ENCODE measurements at places on chromosomes 2 and 18.

DNA sequence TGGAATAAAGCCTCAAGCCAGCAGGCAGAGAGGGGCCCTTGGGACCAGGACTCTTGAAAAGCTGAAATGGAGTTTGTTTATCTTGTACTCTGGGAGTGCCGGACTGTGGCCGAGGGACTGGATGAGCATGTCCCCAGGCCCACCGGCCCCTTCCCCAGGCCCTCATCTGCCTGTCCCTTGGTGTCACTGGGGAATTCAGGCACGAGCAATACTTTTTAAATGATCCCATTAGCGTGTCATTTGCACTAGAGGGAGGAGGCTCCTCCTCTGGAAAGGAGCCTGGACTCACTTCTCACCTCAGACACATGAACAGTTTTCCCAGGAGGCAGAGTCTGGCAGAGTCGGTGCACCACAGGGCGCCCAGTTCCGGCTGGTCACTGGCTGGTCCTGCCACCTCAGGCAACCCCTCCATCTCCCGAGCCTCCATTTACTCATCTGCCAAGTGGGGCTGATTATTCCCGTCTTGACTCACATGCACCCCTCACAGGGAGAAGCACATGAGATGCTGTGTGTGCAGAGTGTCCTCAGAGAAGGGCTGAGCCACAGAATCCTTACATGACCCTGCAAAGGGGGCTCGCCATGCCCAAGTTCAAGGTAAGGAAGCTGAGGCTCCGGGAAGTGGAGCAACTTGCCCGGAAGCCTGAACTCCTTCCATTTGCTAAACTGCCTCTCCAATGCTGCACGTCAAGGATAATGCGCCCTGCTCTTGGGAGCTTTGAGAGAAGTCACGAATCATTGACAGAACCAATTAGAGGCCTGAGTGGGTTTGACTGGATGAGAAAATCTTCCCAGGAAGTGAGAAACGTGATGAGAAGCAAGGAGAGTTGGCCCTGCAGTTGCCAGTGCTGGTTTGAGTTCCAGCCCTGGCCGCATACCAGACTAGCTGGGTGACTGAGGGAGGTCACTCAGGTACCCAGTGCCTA, 26.7 kb downstream of the CIB4 start:
- no peak for DNase-seq

DNA sequence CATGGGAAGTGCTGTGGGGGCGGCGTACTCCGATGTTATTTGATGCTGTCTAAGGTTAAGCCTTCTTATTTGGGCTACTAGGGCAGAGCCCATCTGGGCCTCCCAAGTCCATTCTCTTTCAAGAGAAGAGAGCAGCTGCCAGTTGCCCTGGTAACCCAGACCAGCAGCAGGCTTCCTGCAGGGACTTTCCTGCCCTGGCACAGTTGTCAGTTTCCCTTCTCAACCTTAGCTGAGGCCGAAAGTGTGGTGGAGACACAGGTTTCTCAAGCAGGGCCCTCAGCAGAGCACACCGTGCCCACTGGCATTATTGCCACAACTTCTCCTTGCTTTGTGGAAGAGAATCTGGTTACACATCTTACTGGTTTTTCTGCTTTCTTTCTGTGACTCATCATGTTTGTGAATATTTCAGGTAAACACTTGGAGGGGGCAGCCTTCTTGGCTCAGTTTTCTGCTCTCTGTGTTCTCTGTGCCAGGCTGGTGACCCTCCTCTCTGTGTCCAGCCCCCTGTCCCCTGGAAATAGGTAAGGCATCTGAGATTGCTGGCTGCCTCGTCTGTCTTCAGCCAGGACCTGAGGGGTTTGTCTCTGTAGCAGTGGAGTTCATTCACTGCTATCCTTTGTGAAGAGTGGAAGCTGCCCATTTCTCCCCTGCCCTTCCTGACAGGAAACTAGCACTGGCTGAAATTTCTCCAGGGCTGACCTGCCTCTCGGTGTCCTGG, 111.0 kb downstream of the B3GNT2 start:
- DNase-seq: no peak

- peak; percentile 75 for DNase-seq
These were observed 36.8 kb downstream of the MOGAT1 start for GRCh38 chr2:222708274-222708710.

GRCh38 chr2:136331226-136331625, 213.3 kb upstream of the CXCR4 start:
- DNase-seq: no peak

- no peak for DNase-seq
These were observed 96.3 kb upstream of the CD302 start for GRCh38 chr2:159894145-159894838.

DNA sequence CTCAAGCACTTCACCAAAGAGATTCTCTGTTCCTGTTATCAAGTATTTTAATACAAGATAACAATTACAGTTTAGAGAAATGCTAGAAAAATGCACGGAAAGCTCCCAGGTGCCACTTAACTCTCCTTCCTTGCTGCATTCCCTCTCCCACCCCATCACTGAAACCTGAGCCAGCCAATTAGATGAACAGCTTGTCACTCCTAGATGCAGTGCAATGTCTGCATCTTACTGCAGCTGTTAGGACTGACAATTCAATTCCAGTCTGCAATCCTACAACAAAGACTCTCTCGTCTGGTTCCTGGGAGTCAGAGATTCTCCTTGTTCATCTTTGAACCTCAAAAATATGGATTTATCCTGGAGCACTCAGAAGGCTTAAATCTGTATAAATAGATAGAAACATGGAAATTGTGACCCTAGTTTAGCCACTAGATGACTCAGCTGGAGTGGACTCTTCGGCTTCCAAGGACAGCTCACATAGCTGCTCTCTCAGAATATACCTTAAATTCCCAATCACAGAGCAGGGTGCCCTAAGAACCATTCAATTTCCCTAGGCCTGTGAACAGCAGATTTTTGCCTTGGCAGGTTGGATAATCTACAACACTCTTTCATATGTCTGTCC, 311.1 kb downstream of the NRXN1 start:
- DNase-seq: no peak

- no peak for DNase-seq
These were observed 245.3 kb upstream of the ID2 start for GRCh38 chr2:8436585-8436984.

DNA sequence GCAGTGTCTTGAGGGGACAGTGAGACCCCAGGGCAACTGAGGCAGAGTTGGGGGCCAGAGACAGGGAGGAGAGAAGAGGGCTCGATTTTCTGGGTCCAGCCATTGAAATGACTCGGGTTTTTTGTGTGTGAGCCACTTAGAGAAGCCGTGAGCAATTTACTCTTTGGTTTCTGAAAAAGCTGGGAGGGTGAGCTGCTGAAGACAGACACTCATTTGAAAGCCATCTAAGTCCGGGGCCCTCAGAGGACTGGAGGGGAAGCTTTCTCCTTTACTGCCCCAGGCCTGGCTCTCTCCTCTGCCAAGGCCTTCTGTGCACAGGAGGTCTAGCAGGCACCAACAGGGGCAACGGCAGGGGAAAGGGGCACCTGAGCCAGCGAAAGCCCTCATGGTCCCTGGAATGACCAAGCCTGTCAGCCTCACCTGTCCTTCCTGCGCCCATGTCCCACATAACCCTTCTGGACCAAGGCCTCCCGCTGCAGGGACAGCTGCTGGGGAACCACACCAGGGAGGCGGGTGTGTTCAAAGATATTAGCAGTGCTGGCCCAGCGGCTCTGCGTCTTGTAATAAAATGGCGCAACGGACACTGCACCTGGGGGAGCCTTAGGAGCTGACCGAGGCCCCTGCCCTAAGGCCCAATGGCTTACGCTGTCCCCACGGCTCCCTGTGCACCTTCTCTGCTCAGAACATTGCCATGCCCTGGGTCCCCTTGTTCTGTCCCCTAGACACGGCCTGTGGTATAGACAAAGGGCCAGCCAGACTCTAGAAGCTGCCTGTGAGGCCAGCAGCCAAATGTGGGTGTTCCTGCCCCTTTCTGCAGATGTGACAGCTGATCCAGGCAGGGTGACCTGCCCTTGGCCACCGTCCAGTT, 45.8 kb downstream of the HS6ST1 start:
- DNase-seq: no peak

- no peak for DNase-seq
These were observed 16.0 kb downstream of the LRRTM1 start for GRCh38 chr2:80288576-80288975.

- DNase-seq: no peak
These were observed 2.3 kb upstream of the SERPINB11 start for GRCh38 chr18:63700501-63700900.

DNA sequence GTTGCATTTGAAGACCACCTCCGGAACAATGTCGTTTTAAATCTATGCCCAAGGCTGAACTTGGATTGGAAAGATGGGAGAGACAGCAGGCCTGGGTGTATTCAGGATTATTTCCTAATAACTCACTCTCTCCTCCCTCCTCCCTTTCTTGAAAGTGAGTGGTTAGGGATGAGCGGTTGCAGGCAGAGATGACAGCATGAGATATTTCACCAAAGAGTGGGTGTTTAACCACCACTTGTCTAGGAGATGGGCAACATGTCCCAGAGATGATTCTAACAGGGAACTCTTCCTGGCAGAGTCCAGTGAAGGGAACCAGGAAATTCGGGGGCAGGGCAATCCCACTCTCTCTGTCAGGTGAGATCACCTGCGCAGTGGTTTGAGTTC, 123.2 kb downstream of the KCTD1 start:
- DNase-seq: no peak

GRCh38 chr18:28175930-28176697, 816 bp downstream of the CDH2 start:
- DNase-seq: no peak

GRCh38 chr18:29855637-29856036, 1186.9 kb downstream of the DSC3 start:
- DNase-seq: no peak

- DNase-seq: peak; percentile 1
These were observed 496 bp downstream of the SUCLG1 start for GRCh38 chr2:84458551-84459017.

DNA sequence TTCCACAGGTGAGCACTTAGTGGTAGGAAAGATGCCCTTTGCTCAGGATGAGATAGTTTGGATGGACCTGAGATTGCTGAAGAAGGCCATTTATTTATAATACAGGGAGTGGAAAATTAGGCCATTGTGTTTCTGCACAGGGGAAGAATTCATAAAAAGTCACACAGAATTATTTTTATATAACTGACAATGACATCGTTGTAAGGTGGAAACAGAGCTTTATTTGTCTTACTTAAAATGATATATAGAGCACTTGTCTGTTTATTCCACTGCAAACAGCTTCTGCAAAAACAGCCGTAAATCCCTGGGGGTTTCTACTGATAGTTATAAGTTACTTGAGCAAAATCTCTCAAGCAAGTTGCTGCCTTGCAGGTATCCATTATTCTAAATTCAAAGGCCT, 158.1 kb upstream of the ZNF521 start:
- DNase-seq: no peak

- no peak for DNase-seq
These were observed 40.4 kb downstream of the NAT8 start for GRCh38 chr2:73601780-73602179.

DNA sequence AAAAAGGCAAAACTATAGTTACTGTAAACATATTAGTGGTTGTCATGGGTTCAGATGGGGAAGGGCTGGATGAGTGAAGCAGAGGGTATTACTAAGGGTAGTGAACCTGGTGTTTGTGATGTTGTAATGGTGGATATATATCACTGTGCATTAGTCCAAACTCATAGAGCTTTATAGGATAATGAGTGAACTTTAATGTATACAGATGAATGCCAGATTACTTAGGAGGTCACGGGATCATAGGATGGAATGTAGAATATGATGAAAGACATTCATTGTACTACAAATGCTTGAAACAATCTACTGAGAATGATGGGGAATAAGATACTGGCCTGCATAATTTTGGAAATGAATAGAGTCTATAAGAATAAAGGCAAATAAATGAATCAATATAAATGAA, 226.7 kb upstream of the ZNF804A start:
- no peak for DNase-seq

- DNase-seq: no peak
These were observed 68.8 kb upstream of the CWC22 start for GRCh38 chr2:180075870-180076269.

DNA sequence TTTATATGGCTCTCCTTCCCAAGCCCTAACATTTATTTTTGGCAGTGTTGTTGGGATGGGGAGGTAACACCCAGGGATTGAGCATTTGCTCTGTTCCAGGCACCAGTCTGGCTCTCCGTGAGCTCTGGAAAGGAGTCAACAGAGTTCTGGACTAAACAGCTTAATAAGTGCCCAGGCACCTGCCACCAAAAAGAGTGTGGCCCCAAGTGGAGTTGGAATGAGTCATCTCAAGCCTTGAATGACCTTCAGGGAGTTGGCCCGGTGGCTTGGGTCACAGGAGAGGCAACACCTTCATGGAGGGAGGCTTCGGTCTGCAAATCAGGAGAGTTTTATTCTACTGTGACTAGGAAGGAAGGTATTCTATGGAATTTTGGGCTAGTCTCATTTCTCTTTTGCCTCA, 203.2 kb downstream of the DLGAP1 start:
- DNase-seq: no peak

GRCh38 chr18:27540111-27540510, 355.0 kb upstream of the CHST9 start:
- DNase-seq: no peak

DNA sequence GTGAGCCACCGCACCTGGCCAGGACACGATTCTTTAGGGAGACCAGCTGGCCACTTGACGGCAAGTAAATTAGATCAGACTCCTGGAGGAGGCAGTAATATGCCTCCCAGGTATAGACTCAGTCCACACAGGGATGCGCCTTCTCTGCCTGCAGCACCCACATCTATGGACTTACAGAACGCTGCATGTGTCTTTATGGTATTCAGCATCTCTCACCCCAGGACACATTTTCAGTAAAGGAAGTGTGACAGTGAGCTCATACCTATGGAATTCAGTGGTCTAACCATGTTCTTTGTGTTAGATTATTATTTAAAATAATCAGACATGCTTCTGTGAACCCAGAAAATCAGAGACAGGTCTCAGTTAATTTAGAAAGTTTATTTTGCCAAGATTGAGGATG, 5.9 kb upstream of the NARS1 start:
- no peak for DNase-seq

- DNase-seq: no peak
These were observed 124.1 kb upstream of the LGALSL start for GRCh38 chr2:64329848-64330247.

GRCh38 chr2:11154016-11154922, 998 bp upstream of the SLC66A3 start:
- DNase-seq: peak; percentile 9

GRCh38 chr18:49207361-49207760, 253.1 kb downstream of the DYM start:
- no peak for DNase-seq

DNA sequence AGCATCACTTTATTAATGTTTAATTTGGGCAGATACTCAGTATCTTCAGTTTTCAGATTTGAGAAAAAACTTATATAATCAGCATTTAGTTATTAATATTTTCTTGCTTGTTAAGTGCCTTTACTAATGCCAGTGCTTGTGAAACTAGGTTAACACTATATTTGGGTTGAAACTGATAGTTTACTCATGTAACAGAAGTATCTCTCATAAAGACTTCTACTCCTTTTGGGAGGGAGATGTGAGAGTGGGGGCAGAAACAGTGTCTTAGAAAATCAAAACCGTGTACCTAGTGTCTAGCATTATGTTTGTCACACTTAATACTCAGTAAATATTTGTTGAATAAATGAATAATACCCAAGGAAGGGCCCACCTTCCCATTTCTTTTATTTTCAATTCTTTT, 129.5 kb downstream of the MSTN start:
- DNase-seq: no peak
